ENCODE measurements at places on chromosomes 13 and 19.

GRCh38 chr13:91722267-91722884, 324.0 kb downstream of the GPC5 start:
- peak; percentile 30 for DNase-seq

DNA sequence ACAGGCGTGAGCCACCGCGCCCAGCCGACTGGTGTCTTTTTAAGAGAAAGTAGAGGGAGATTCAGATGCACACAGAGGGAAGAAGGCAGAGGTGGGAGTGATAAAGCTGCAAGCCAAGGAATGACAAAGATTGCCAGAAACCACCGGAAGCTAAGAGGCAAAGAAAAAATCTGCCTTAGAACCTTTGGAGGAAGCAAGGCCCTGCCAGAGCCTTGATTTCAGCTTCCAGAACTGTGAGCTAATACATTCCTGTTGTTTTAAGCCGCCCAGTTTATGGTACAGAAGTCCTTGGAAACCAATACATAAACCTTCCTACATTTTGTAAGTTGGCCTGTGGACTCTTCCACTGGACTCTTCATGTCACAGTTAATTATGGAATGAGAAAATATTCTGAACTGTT, 71.7 kb upstream of the SOX21 start:
- no peak for DNase-seq

DNA sequence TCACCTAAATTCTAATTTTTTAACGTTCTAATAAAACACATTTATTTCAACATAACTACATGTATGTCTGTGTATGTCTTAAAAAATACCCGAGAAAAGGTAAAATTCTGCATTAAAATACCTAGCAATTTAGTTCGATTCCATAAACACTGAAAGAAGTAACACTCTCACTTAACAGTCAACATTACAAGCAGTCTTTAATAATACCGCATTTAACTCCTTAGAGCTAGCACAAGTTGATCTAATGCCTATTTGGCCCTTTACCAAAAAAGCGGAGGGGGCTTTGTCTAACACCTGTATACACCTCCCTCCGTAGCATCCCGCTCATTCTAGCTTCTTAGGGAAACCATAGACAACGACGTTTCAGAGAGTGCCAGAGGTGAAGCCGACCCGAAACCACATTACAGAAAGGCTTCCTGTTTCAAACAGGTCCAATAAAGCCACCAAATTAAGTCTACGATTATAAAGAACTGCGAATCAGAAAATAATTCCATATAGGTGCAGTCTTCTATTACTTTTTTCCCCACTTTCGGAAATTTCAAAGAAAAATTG, 1.2 kb downstream of the SPART start:
- DNase-seq, result peak; percentile 18

DNA sequence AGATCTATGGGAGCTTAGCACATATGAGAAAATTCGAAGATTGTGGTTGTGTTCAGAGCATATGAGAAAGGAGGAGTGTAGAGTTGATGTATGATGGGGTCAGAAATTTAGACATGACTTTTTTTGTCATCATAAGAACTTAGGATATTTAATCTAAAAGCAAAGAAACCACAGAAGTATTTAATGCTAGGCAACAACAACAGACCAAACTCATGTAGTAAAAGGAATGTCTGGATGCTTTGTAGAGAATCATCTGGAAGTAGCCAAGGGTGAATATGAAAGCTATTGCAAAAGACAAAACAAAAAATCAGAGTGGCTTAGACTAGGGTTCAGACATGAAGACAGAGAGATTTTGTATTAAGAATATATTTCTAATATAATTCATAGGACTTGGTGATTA, 190.3 kb downstream of the SLITRK1 start:
- DNase-seq, result no peak

GRCh38 chr19:17200408-17201079, 14.6 kb upstream of the USE1 start:
- DNase-seq, result no peak

DNA sequence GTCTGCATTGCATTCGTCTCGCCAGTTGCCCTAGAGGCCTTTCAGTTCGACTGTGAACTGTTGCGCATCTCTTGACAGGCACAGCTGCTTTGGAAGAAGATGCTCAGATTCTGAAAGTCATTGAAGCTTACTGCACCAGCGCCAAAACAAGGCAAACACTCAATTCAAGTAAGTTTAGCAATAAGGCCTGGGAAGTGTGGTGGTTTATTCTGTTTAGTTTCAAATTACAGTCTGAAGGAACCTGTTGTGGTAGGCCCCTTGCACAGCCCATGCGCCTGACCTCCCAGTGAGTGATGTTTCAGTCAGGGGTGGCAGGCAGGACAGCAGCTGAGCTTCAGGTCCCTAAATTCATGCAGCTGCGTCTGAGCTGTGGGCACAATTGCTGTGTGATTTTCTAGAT, 32.2 kb upstream of the TEX29 start:
- DNase-seq, result no peak

GRCh38 chr13:71721104-71721503, 145.9 kb downstream of the DACH1 start:
- DNase-seq, result no peak

- DNase-seq, result no peak
Observed at GRCh38 chr13:66821551-66821950, 408.6 kb downstream of the PCDH9 start.

DNA sequence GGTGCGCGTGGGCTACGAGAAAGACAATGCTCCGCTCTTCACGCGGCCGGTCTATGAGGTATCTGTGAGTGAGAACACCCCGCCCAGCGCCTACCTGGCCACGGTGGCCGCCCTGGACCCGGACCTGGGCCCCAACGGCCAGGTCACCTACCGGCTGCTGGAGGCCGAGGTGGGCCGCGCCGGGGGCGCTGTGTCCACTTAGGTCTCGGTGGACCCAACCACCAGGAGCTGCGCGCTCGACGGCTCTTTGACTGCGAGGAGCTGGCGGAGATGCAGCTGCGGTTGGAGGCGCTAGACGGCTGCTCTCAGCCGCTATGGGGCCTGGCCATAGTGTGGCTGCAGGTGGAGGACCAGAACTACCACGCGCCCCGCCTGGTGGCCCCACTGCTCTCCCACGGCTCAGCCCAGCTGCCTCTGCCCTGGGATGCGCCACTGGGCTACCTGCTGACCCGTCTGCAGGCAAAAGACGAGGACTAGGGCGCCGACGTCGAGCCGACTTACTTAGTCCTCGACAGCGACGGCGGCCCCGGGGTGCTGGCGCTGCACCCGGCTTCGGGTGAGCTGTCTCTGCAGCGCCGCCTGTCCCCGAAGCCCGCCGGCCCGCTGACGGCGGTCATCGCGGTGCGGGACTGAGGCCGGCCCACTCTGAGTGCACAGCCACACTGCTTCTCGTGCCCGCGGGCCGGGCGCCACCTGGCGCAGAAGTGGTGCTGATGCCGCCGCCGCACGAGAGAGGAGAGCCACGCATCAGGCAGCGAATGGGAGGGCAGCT, 173.0 kb downstream of the OLFM4 start:
- DNase-seq, result peak; percentile 6

DNA sequence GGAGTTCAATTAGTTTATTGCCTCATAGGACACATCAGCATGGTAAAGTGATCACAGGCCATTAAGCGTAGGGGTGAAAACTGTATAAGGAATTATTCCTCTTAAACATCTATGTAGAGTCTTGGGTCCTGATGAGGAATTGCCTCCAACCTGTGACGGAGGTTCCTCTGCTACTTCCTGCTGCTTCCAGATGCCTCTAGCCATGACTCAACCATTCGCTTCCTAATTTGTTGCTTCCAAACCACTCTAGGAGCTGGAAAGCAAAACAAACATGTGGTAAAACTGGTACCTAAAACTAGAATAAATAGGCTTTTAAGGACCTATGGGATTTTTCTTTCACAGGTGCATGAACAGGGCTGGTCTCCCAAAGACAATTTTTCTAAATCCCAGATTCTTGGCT, 253.8 kb downstream of the KLF12 start:
- no peak for DNase-seq

GRCh38 chr13:41122838-41123237, 9.8 kb downstream of the KBTBD6 start:
- no peak for DNase-seq

DNA sequence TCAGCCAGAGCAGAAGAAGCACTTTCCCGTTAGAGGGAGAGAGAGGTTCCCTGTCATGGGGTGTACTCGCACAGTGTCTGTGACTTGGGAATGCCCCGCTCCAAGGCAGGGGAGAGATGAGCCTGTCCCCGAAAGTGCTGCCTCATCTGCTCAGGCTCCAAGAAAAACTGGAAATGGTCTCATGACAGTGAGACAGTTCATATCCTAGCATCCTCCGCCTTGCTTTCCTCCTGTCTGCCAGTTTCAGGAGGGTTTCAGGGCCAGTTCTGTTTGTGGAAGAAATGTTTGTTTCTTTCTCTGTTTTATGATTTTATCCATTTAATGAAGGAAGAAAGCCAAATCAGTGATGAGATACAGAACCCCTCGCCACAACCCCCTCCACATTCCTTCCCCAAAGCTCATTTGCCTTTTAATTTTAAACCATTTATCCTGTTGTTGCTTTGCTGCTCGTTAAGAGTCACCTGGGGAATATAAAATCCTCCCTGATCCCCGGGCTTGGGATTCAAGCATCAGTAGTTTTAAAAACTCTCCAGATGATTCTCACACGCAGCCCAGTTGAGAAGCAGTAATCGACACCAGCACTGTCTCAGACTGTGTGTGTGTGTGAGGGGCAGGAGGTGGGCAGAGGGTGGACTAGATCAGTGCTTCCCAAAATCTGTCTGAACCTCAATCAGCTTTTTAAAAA, 144.6 kb upstream of the UBL3 start:
- no peak for DNase-seq

DNA sequence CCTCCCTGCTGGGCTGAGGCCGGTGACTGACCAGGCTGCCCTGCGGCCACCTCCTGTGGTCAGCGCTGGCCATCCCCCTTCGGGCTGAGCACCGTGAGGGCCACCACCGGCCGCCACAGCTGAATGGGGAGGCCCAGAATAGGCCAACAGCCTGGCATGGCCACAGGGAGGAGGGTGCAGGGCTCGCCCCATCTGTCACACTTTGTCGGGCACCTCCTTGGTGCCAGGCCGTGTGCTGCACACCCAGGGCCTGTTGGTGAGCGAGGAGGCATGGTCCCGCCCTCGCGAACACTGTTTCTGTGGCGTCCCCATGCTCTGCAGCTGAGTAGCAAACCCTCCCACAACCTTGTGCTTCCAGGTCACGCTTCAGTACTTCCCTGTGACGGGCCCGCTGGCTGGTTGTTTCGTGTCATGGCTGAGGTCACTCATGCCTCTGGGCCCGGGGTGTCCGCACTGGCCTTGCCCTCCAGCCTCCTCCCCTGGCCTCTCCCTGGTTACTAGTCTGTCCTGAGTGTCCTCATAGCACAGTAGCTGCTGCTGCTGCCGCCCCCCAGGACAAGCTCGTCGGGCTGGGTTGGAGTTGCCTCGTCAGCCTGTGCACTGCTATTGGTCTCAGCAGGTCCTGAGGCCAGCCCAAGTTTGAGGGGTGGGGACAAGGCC, 15.2 kb downstream of the EPN1 start:
- DNase-seq, result no peak

GRCh38 chr13:44730851-44731250, 154.7 kb upstream of the TSC22D1 start:
- DNase-seq, result peak; percentile 31

DNA sequence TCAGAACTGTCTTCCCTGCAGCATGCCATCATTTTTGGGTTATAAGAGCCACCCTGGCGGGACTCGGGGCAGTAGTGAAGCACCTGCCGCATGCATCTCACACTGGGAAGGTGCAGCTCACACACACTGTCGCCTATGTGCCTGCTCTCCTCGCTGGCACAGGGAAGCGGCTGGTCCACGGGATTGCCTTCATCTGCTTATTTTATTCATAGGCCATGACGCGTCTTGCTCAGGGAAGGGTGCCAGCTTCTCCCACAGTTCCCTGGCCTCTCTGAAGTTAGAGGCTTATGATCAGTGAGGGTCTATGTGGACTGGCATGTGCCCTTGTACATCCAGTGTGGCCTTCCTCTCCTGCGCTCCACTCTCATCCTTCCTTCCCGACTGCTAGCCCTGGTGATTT, 150.0 kb downstream of the KLF12 start:
- DNase-seq, result no peak

GRCh38 chr19:9013988-9014387, 3.8 kb upstream of the MUC16 start:
- no peak for DNase-seq

GRCh38 chr19:16590876-16591802, 18.9 kb upstream of the SLC35E1 start:
- DNase-seq, result no peak

GRCh38 chr13:40235160-40235796, 431.2 kb downstream of the FOXO1 start:
- DNase-seq, result no peak

GRCh38 chr13:40469581-40470310, 196.7 kb downstream of the FOXO1 start:
- no peak for DNase-seq

DNA sequence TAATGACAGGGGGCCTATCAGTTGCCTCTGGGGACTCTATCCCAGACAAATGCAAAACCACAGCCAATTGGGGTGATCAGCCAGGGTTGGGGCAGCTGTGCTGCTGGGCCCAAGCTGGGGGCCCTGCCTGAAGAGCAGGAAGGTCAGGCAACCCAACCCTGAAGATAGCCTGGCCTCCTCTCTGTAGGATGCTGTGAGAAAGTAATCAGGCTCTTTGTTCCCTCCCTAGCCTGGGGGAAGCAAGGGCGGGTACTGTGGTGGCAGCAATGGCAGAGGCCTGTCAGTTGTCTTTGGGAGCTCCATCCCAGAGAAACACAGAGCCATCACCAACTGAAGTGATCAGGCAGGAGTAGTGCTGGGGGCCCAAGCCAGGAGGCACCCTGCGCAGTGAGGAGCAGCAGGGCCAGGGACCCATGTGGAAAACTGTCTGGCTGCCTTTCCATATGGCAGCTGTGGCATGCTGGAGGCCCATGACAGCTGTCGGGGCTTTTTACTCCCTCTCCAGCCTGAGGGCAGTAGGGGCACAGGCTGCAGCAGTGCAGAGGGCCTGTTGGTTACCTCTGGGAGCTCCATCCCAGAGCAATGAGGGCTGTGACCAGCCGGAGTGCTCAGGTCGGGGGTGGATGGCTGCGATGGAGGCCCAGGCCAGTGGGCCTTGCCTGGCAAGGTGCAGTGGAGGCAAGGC, 73.6 kb upstream of the ATP12A start:
- no peak for DNase-seq

- peak; percentile 10 for DNase-seq
Observed at GRCh38 chr13:108915095-108915633, 285.8 kb downstream of the MYO16 start.
